Stimulated activated CD4-positive, alpha-beta T cell treated with anti-CD3 and anti-CD28 coated beads, Interleukin-4, amount 100 ng/mL, for 1 hour (primary cell): ENCODE measurements at places on chromosomes 16 and 17.

DNA sequence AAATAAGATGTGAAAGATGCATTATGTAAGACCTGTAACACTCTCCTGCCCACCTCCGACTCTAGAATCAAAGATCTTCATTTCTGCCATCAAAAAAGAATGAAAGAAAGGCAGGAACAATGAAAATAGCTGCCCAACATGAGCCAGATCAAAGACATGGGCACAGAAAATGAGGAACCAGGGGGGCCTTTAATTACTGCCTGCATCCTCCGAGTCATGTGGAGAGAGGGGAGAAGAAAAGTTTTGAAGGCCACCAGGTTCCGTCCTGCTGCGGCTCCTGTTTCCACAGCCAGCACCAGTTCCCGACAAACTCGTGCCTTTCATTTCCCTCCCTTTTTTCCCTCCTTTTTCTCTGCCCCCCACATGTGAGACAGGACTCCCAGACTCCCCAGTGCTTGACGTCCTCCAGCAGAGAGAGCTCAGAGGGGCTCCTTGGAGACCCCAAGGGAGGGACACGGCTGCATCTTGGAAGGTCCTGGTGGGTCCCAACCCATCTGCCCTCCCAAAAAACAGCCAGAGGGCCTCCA, 168.4 kb downstream of the ZNF423 start:
- no peak for DNase-seq

GRCh38 chr16:3561626-3562025, 15.6 kb downstream of the NLRC3 start:
- no peak for DNase-seq

DNA sequence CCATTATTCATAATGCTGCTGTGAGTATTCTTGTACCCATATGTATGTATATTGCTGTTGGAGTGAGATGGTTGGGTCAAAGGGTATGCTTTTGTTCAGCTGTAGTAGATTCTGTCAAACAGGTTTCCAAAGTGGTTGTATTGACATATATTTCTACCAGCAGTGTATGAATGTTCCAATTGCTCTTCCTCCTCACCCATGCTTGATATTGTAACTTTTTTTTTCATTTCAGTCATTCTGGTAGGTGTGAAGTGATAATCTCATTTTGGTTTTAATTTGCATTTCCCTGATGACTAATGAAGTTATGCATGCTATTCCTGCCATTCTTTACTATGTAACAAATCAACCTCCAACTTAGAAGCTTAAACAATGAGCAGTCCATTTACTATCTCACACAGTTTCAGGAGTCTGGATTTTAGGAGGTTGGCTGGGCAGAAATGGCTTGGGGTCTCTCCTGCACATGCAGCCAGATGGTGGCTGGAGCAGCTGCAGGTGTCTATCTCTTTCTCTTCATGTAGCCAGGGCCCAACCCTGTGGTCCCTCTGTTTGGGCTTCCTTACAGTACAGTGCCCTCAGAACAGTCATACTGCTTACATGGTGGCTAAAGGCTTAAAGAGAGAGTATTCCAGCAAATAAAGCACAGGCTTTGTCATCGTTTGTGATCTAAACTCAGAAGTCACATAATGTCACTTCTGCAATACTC, 21.2 kb downstream of the ERAL1 start:
- no peak for DNase-seq

GRCh38 chr17:7883781-7884386, 4.7 kb upstream of the CHD3 start:
- DNase-seq, result peak; percentile 44

DNA sequence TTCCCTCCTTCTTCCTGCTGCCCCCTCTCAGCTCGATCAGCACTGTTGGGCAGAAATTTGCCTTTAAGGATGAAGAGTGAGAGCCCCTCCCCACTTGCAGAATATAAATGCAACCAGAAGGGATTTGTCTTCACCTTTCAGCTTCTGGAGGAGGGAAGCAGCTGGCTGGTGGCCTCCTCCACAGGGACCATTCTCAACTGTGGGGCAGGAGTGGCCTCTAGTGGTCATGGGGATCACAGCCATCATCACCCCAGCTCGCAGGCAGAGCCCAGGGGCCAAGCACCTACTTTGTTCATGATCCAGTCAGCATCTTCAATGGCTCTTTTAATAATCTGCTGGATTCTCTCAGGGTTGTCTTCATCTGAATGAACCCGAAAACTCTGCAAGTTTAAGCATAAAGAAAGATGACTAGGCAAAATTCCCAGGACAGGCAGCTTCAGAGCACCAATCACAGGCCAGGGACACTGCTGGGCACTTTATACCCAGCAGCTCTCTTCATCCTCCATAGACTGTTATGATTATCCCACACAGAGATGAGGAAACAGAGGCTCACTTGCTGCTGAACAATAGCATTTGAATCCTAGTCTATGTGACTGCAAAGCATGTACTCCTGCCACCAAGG, 13.1 kb downstream of the LYRM9 start:
- DNase-seq, result peak; percentile 64

GRCh38 chr17:50658616-50659015, 23.9 kb downstream of the ABCC3 start:
- no peak for DNase-seq

GRCh38 chr16:77500934-77501664, 66.3 kb upstream of the ADAMTS18 start:
- DNase-seq, result no peak

- no peak for DNase-seq
Measured at GRCh38 chr16:10317425-10318001, 68.3 kb upstream of the ATF7IP2 start.

DNA sequence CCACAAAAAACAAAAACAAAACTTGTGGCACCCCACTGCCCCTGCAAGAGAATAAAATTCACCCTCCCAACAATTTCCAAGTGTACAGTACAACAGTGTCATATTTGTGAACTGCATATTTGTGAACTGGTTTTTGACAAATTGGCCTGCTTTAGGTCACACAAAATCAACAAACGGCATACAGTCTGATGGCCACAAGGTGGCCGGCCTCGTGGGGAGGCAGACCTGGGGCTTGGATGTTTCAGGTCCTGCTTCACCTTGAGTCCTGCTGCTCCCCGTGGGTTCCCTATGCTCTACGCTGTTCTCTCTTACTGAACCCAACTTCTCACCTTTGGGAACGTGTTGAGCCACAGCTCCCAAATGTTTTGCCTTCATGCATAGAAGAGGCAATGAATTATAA, 102.2 kb downstream of the CDK5R1 start:
- no peak for DNase-seq

GRCh38 chr17:41475421-41475820, 5.5 kb downstream of the KRT35 start:
- no peak for DNase-seq

DNA sequence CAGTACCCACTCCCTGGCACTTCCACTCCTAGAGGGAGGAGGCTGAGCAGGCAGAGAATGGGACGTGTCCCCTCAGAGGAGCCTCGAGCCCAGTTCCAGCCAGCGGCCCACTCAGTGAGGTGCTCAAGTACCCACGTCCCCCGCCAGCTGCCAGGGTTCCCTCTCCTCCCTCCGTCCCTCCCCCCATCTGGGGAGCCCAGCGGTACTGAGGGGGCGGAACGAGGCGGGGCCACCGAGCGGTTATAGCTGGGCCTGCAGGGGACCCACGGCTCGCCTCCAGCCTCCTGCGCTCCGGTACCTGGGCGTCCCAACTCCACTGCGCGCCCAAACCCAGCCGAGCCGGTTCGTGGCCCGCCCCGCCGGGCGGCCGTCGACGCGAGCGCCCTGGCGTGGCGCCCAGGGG, at the start of gene NPW:
Gene NPW, plus strand, starts transcription at position 268 of the 403 bp plus-strand sequence.
- peak; percentile 43 for DNase-seq

GRCh38 chr16:68479271-68479670, 31.0 kb upstream of the SMPD3 start:
- DNase-seq, result no peak

- no peak for DNase-seq
Measured at GRCh38 chr16:83051451-83051850, 424.7 kb downstream of the CDH13 start.

DNA sequence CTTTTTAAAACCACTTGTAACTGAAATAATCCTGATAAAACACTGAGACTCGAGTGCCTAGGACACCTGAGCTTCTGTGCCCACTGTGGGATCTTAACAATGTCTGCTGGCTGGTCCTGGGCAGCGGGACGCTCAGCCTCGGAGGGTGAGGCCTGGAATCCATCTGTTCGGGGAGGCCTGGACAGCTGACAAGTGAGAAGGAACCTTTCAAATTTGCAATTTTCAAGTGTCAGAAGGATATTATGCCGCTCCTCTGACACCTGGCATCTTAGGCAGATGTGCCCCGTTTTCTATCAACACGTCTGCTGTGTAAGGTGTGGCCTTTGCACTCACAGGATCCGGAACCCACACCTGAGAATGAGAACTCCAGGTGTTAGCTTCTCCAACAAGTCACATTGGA, 33.1 kb upstream of the C16orf78 start:
- DNase-seq, result no peak

DNA sequence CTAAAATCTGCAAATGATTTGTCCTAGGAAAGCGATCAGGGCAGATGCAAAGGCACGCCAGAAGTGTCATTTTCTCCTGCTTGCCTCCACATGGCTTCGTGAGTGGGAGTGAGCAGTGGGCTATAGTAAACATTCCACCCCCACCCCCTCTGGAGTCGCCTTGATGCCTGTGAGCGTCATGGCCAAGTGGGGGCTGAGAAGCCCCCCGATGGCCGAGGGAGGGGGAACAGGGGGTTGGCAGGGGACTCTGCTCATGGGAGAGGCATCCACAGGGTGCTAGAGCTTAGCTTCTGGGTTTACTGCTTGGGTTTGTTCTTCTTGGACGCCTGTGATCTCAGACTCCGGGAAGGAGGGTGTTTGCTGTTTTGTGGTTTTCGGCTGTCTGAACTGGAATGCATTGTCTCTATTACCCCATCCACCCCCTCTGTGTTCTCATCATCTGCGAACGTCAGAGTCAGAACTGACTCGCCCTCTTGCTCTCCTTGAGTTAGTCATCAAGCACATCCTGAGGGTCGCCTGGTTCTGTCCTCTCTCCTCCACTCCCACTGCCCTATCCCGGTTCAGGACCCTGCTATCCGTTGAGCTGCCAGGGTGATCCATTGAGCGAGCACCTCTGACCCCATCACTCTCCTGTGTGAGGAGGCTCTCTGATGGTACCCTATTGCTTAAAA, 15.4 kb downstream of the TNS4 start:
- no peak for DNase-seq

DNA sequence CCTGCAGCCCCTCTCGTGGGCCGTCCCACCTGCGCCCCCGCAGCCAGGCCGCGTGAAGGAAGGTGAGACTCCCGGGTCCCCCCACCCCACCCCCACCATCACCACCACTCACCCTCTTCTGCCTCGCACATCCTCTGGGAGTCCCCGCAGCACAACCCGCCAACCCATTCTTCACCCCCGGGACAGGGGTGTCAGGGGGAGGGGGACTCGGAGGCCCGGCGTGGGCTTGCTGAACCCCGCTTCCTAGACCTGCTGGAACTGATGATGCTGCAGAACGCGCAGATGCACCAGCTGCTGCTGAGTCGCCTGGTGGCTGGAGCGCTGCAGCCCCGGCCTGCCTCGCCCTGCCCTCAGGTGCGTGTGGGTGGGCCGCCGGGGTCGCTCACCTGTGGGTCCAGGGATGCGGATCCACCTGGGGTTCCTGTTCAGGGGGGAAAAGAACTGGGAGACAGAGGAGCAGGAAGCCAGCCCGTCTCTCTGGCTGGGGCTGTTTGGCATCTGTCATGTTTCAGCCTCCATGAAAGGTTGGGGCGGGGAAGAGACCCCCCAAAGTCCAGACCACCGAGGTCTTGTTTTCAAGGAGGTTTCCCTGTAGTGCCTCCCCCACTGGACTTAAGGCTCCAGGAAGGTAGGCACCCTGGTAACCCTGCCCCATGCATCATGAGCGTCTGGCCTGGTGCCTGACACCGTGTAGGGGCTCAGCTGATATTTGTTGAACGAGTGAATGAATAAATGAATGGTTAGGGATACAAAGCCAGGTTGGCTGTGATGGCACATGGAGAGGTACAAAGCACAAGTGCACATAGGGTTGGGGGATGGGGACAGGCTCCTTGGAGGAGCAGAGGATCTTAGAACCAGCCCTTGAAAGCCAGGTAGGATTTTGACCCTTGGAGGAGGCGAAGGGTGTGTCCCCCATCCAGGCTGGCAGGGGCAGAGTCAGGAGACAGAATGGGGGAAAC, 849 bp downstream of the PRR29 start:
- no peak for DNase-seq

GRCh38 chr17:73695035-73695738, 50.9 kb upstream of the SDK2 start:
- no peak for DNase-seq

GRCh38 chr17:6276711-6277110, 158.2 kb downstream of the AIPL1 start:
- no peak for DNase-seq

DNA sequence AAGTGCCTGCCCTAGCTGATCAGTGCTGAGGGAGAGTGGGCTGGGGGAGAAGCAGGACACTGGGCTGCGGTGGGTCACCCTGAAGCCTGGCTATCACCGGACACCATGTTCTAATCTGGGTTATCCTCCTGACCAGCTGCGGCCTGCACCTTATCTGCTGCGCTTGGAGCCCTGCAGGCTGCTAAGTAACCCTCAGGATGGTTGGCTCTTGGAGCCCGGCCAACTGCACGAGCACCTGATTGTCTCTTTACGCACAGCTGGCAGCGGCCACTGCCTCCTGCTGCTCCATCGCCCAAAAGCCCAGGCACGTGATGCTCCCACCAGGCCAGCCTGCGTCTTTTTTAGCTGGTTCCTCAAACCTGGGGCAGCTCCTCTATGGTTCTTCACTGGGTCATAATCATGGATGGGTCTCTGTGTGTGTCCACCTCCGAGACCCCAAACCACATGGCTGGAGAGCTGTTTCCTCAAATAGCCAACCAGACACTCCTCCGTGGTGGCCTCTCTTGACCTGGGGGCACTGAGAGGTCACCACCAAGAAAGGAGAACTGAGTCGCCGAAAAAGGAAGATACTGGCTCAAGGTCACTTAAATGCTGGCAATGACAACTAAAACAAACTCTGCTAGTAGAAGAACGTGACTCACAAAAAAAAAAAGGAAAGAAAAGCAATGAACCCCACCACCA, 21.7 kb downstream of the SPHK1 start:
- DNase-seq, result no peak

DNA sequence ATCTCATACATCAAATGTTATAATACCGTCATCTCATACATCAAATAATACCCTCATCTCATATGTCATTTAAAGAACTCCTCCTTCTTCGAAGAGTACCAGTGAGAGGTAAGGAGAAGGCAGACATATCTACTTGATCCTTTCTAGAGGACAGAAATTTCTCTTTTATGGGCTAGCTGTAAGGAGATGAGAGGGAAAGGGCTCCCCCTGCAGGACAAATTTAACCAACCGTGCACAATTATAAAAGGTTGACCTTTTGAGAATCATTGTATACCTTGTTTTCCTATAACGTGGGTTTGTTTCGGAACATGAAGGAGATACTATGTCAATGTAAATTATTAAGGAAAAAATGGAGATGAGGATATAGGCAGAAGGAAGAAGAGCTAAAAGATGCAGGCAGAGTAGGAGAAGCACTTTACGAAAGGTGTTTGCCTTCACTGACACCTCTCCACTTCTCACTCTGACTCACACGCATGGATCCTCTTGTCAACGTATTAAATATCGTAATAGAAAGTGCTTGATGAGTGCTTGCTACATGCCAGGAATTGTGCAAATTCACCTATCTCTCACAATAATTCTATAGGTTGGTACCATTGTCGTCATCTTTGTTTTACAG, 465.9 kb upstream of the ERCC4 start:
- peak; percentile 9 for DNase-seq

GRCh38 chr17:62135742-62136141, 70.7 kb upstream of the MED13 start:
- DNase-seq, result no peak
